ENCODE measurements at places on chromosomes 11 and 22.
A peak's percentile ranks its signal among the peaks of the same experiment; 100 is the strongest.

- DNase-seq = peak; percentile 49
Observed at GRCh38 chr22:26592421-26592891, 2.5 kb upstream of the TPST2 start.

GRCh38 chr11:18271206-18271605 is 5.1 kb downstream of the SAA1 start:
- no peak for DNase-seq

GRCh38 chr22:31210556-31211421 is 1.3 kb upstream of the LIMK2 start:
- no peak for DNase-seq

GRCh38 chr11:125132596-125132995 is 21.2 kb upstream of the TMEM218 start:
- DNase-seq = no peak

DNA sequence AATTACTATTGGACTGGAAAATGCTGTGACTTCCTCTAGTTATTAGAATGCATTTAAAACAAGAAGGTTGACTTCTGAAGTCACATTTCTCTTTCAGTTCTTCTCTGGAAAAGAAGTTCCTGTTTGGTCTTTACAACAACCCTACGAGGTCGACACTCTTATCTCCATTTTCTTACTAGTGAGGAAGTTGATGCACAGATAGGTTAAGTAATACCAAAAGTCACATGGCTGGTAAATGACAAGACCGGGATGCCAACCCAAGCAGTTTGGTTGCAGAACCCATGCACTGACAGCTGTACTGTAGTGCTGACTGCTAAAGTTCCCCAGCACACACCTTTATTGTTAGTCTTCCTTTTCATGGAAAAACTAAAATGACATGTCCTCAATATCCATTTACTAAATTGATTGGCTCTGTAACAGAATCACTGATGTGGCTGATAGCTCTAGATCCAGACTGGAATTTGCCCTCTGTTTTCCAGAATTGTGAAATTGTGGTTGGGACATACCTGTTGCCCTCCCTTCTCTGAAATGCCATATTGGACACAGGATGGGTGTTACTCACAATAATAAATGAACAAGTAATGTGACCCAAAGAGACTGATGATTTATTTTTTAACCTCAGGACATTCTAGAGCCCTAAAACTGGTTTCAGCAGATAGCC is 9.4 kb upstream of the TECTA start:
- DNase-seq = no peak

GRCh38 chr11:121109916-121110586 is 9.0 kb downstream of the TECTA start:
- no peak for DNase-seq

DNA sequence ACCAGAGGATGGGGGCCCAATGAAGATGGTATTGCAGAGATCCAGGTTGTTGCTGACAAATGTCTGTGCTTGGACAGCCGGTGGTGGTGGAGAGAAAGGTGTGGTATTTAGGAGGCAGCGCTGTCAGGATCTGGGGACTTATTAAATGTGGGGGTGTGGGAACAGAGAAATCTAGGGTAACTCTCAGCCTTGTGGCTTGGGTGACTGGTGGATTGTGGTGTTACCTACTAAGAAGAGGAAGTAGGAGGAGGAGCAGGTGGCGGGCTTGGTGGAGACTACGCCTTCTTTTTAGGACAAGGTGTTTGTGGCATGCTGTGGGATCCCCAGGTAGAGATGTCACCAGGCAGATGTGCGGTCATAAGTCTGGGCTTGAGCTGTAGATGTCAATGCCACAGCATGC is 144.0 kb downstream of the GRIK4 start:
- DNase-seq = no peak

- DNase-seq = no peak
Observed at GRCh38 chr22:43447380-43447779, 35.6 kb downstream of the MPPED1 start.

GRCh38 chr11:5605849-5606248 is 9.4 kb downstream of the TRIM6 start:
- no peak for DNase-seq

DNA sequence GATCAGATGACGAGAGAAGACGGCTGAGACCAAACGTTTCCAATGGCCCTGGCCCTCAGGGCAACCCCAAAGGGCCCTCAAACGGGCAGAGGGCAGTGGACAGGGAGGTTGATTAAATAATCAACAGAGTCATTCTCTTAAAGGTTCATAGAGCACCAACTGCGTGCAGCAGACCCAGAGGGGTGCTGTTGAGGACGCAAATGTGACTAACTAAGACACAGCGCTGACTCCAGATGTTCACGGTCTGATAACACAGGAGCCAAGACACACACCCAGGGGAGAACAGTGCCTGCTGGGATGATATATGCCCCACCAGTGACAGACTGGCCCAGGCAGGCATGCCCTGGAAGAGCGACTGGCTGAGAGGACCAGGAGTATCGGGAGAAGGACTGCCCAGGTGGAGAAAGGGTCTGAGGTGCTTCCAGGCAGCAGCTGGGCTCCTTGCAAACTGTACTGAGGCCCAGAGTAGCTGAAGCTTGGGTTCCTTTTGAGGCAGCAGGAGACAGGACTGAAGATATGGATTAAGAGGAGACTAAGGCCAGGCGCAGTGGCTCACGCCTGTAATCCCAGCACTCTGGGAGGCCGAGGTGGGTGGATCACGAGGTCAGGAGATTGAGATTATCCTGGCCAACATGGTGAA is 7.7 kb downstream of the VWCE start:
- DNase-seq = no peak

- DNase-seq = no peak
Observed at GRCh38 chr11:126257144-126257543, 11.6 kb downstream of the SRPRA start.

DNA sequence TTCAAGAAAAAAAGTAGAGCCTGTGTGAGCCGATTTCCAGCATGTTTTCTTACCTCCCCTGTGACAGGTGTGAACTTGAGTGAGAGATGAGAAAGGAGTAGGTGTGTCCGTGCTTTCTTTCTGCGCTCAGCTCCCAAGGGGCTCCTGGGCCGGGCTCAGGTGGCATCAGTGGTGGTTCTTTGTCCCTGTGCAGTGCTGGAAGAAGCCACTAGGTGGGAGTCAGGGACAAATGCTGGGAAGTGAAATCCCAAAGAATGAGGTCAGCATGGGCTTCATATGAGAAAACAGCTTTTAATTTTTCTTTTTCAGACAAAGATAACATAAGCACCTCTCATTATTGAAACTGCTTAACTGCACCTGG is 57.8 kb downstream of the PPFIBP2 start:
- no peak for DNase-seq

DNA sequence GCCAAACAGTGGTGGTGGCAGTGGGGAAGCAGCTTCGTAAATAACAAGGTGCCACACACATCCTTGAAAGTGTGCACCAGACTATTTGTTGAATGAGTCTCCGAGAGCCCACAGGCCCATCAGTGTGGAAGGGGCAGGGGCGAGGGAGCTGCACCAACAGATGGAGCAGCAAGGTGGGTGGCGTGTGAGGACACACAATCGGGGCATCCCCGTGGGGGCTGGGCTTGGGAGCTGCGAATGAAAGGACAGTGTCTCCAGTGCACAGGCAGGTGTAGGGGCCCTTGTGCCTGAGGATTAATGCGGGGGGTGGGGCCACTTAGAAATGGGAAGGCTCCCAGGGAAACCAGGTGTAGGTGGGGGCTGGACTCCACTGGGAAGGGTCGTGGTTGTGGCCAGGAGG is 2.8 kb downstream of the NRXN2 start:
- no peak for DNase-seq

Measured in activated T-helper 2 cell treated with anti-CD3 and anti-CD28 coated beads, Interferon-gamma antibody, Interleukin-2, Interleukin-4, amounts not matched to agents 10 μg/mL and 5 μg/mL and 100 μg/mL, durations not matched to agents 14 hours and 24 hours and 36 hours (primary cell).